IPS DF 19.7 (cell line): ENCODE measurements at places on chromosomes 12 and 14.

DNA sequence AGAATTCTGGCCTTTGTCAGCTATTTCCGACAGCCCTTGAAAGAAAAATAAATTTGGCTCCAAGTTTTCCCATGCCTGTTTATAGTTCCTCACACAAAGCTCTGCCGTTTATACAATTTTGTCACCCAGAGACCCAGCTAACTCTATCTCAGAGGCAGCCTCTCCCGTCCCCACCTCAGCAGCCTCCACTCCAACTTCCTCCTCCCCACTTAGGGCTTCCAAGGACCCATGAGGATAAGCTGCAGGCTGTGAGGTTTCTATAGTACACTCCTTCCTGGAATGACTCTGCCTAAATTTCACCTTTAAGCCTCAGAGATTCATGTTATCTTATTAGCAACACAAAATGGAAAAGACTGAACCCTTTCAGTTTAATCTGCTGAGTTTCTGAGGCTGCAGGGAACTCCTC lies 71.8 kb downstream of the TTC9 start:
- no peak for DNase-seq

DNA sequence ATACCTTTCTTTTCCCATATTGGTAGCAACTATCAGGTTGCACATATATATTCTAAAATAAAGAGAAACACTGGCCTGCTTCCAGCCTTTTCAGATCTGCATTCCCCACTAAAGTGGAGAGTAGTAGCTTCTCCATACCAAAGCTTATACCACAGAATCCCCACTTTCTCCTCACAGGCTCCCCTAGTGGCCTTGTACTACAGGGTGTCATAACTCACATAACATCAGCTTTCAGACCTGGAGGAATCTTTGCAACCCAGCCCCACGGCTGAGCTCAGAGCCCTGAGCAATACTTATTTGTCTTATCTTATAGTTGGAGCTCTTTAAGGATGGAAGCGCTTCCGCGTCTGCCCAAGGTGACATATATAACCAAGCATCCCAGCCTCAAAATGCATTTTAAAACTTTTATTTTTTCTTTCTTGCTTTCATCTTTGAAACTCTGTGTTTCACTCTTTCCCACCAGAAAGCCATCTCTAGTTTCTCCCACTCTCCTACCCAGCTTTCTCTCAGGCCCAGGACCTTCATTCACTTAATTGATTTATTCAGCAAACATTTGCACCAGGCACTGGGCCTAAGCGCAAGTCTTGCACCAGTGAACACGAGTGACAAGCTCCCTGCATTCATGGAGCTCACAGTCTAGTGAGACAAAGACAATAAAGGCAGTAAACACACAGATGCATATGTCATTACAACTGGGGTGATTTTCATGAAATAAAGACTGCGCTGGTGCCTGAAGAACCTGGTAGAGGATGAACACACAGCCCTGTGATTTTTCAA lies 254.7 kb downstream of the IPO8 start:
- DNase-seq, result no peak

DNA sequence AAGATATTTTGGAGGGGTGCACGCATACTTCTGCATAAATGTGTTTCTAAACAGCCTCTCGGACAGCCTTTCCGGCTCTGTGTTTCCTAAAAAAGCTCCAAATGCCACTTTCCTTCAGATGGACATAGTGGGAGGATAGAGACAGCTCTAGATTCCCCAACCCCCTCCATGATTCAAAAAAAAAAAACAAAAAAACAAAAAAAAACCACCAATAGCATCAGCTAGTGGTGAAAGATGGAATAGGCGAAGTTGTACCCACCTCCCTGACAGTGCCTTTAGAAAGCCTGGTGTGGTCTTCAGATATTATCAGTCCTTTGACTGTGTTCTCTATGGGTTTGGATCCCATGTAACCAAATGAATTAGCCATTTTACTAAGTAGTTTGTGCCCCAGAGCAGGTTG lies 94.1 kb downstream of the PHETA1 start:
- DNase-seq, result no peak

DNA sequence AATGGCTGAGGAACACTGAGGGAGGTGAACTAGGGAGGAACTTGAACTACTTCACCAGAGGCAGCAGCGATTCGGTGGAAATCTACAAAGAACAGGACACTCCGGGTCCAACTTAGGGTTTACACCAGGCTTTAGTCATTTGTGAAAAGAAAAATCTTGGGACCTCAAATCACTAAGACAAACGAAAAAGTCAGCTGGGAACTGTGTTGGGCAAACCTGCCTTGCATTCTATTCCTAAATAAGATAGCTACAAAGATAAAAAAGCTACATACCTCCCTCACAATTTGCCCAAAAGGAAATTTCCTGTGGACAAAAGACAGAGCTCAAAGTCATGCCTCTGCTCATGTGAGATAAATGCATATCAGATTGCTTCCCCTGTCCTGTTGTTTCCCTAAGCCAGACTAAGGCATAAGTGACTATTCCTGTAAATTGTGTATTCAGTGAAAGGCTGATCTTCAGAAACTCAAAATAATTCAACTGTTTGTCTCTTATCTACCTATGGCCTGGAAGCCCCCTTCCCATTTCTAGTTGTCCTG lies 106.6 kb downstream of the APAF1 start:
- no peak for DNase-seq

- no peak for DNase-seq
Observed at GRCh38 chr12:108134744-108135143, 5.7 kb downstream of the WSCD2 start.

GRCh38 chr14:99566009-99566389 lies 38.0 kb downstream of the CCDC85C start:
- DNase-seq, result no peak

DNA sequence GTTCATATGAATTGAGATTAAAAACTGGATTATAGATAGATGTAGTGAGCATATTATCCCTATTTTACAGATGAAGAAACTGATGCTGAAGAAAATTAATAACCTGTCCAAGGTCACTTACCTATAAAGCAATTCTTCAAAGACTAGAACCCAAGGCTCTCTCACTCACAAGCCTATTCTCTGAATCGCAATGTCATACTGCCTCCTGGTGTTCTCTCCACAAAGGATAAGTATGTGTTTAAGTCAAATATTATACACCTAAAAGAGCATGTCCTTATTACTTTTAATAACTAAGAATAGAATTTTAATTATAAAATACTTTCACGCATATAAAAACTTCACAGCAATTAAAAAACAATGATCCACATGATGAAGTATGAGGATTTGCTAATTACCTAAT lies 721.3 kb upstream of the USP15 start:
- no peak for DNase-seq

DNA sequence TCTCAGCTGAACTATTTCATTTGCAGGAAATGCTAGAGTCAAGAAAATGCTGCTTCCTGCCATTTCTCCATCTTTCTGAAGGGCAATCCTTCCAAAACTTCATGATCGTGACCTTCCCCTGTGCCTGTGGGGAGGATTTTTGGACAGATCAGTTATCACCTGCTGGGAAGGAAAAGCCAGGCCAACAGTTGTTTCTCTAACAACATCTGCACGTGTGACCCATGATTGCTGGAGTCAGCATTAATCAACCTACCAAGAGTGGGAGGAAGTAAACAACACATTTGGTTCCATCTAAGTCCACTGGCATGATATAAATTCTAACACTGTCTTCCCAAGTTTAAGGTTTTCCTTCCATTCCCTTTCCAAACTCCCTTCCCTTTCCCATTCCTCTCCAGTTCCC lies 172.7 kb downstream of the APAF1 start:
- DNase-seq, result no peak

DNA sequence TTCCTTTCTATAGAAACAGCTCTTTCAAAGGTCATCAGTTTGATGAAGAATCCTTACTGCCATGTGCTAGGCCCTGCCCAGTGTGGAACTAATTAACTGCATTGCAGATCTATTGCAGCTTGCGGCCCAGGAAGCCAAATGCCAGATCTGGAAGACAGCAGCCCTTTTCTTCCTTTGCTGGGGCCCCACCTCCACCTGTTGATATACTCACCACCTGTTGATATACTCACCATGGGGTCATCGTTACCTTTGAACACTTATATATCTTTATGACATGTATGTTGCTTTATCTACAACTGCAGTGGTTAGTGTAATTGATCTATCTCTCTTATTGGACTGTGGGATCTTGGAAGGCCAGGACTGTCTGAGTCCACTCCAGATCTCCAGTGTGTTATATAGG lies 292.5 kb downstream of the ATP23 start:
- DNase-seq, result no peak

DNA sequence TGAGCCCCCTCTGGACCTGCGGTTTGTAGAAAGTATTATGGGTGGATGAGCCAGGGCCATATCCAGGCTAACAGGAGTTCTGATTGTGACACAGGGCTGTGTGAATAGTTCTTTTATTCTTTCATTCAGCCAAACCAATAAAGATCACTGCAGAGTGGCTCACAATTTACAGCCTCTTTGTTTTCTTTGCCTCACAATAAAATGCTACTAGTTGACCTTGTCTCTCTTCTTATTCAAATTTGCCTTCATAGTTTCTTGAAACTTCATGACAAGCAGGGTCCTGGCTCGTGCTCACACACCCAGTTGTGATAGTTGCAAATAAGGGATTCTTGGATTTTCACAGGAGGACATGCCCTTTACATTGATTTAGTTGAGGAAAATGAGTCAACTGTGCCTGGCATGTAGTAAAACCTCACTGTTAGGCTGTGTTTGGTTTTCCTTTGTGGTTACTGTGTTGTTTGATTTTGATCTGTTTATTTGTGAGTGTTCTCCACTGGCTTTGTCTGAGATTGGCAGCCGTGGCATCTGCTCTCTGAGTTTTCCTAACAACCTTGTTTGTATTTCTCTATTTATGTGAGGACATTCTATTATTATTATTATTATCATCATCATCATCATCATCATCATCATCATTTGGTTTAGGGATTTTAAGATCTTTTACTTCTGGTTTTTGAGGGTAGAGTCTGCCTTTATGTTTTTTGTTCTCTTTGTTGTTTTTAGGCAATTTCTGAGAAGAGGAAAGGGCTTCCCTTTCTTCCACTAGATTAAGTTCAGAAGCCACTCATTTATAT lies 2.7 kb upstream of the KRT6B start:
- no peak for DNase-seq

GRCh38 chr12:66851134-66851533 lies 172.3 kb upstream of the GRIP1 start:
- no peak for DNase-seq

- DNase-seq, result no peak
Observed at GRCh38 chr12:1517734-1518525, 76.5 kb downstream of the FBXL14 start.

DNA sequence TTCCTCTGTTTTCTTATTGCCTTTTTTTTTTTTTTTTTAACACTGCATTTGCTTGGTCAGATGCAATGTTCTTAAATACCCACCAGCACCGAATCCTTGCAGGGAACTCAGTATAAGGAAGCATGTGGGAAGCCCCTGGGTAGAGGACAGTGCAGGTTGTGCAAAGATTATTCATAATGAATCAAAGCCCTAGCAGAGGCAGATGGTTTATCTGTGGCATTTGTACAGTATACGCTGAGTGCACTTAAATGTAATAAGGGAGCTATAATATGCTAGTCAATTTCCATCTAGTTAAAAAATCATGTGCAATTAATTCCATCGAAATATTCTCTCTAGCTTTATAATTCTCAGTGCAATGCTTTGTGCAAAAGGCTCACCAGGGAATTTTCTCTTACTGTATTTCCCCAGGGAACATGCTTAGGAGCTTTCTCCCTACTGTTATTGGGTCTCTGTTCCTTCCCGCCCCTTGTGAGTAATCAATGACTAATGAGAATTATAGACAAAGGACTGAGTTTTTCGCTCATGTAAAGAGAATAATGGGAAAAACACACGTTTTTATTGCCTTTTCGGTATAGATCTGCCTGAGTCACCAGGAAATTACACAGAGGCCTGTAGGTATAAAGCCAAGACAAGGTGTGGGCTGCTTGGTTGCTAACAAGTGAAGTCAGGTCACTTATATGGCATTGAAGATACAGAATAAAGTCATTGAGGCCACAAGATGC lies 1214.3 kb upstream of the TMEM132C start:
- DNase-seq, result no peak

DNA sequence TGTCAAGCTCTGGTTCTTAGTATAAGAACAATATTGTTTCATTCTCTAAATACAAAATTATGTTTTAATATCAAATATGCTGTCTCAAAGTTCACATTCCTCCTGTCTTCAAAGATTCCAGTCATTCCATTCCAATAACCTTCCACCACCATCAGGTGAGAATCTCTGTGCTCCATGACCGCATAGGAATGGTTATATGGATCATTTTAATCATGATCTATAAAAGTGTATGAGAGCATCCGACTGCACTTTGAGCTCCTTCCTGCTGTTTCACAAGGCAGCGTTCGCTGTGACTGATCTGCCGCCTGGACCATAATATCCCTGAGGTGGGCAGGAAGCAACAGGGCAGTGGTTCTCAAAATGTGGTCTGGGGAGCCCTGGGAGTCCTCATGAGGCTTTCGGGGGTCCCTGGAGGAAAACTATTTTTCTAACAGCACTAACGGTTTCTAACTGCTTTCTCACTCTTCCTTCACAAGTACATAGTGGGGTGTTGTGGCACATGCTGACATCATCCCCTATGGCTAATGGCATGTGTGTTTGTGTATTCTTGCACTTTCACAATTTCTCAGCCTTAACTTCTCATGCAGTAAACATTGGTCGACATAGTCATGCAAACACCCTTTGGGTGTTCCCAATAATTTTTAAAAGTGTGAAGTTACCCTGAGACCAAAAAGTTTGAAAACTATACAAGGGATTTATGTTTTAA lies 137.4 kb downstream of the ANO2 start:
- DNase-seq, result no peak

DNA sequence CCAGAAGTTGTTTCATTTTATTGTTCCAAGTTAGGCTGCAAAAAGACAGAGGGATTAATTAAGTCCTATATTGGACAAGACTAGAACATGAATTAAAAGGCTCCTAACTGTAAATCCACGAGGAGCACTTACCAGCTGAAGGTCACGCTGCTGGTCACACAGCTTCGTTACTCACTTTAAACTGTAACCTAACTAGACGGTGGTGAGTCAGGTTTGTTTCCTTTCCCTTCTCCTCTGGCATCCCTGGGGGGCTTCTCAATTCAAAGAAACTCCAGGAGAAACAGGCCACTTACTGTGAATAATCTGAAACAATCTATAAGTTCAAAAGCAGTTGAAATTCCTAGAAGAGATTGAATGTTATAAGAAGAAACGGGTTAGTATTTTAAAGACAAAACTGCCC lies 331.4 kb downstream of the BCAT1 start:
- no peak for DNase-seq

DNA sequence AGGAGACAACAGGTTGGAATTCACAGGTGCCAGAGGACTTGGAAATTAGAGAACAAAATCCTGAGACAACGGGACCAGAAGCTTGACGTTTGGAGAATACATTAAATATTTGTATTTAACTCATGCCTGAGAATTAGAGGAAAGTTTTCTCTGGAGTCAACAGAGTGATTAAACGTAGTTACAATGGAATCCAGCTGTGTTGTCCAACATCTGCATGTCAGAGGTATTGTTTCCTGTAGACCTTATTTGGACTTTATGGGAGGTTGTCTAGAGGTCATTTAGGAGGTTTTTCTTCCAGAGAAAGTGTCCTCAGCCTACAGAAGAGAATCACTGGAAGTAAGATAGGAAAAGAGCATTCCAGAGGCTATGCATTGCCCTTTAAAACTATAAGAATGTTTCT lies 45.1 kb upstream of the RERGL start:
- no peak for DNase-seq
